Left kidney (tissue), 8 donors: ENCODE measurements at places on chromosomes 3 and 15. TPM values are rescaled to one million over a fixed set of nuclear protein-coding genes. Genes with fewer than 3 reads are reported as not detected.

DNA sequence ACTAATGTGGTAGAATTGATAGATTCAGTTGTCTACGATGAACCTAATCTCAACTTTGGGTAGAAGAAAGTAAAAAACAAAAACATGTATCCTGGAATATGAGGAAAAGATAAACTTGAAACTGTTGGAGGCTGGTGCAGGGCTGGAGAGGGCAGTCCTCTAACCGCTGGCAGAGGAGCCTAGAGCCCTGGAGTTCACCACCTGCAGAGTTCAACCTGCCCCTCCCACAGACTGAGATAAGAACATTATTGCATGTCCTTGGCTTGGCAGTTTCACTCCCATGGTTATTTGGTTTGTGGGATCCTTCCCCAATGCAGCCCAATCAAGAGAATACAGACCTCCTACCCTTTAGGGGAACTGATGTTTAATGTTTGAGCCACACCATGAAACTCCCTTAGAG, 53.2 kb upstream of the GATM start:
- DNase-seq = no peak

LRTM1 gene
- not detected for polyA plus RNA-seq

DNA sequence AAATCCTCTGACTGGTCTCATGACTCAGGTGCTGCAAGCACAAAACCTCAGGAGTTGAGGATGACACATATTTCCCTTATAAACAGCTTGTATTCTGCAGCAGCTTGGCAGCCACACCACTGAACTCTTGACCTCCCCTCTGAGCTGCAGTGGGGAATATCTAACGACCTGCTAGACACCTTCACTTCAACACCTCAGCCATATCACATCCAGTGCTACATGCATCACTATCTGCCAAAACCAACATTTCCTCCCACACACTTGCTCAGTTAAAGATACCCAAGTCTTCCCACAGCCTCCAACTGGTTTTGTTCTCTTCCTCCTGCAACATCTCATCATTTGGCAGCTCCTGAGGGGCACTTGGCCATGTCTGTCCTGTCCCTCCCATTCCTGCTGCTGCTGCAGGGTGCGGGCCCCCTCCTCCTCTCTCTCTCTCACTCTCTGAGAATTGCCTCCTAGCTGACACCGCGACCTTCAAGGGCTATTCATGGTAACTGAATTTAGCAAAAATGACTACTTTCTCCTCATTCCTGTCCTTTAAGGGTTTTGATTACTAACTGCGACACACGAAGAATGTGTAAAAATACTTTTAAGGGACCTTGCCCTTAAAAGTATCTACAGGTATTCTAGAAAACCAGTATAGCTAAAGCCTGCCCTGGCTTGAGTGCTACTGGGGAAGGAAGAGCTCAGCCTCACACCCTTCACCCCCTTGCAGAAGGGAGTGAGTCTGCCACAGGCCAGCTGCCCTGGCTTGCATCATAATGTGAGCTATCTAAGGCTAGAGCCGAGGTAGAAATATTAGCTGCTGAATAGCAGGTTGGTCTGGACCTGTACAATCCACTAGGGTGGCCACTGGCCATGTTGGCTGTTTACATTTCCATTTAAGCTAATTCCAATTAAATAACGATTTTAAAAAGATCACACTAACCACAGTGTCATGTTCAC, 5.0 kb upstream of the CCR9 start:
- DNase-seq = no peak

LSMEM2 gene
- 0.58 TPM for polyA plus RNA-seq

GRCh38 chr15:56205061-56205876, 38.4 kb downstream of the RFX7 start:
- DNase-seq = no peak

DNA sequence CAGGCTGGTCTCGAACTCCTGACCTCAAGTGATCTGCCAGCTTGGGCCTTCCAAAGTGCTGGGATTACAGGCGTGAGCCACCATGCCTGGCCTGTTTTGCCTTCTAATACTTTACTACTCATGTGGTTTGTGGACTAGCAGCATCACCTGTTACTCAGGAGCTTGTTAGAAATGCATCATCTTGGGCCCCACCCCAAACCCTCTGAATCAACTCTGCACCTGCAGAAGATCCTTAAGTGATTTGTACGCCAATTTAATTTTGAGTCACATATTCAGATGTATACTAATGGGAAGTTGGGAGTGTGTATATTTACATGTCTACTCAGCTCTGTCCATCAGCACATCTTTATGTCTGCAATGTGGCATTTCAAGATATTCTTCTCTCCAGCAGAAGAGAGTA, 6.1 kb downstream of the TBC1D21 start:
- no peak for DNase-seq

MESP2 gene
- polyA plus RNA-seq = 0.45 TPM

DNA sequence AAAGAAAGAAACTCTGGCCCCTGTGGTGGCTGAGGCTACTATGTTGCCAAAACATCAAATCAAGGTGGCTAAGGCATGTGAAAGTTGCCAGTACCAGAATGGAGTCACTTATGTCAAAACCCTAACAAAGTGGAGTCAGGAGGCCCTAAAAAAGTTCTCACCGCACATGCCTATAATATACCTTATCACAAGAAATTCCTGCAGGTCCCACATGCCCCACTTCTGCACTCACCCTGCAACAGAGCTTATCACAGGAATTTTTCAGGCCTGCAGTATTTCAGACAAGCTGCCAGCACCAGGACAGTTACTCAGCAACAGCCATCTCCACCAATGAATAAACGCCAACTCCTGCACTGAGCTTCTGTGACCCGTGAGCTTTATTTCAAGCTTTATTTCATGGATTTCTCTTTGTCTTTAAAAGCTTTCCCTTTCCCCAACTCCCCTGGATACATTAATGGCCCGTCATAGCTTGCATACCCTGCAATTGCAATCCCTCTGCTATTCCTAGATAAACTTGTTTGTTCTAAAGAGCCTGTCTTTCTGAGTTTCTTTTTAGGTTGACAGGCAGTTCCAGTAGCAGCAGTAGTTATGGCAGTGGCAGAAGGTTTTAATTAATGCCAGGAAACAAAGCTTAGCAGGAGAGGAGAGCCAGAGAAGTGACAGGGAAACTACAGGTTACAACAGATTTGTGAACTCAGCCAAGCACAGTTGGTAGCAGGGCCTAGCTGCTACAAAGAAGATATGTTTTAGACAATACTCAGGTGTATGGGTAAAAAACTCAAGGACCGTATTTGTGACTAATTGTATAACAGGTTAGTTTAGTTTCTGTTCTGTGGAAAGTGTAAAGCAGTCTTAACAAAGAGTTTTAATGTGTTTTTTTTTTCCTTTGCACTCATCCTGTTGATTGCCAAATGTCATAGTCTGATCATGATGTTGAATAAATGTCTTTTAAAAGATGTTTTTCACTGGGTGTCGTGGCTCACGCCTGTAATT, 15.9 kb upstream of the TMEM42 start:
- no peak for DNase-seq

- no peak for DNase-seq
Observed at GRCh38 chr3:197165890-197166289, 132.5 kb downstream of the DLG1 start.

ACOX2 gene
- 38.6 TPM for polyA plus RNA-seq

DNA sequence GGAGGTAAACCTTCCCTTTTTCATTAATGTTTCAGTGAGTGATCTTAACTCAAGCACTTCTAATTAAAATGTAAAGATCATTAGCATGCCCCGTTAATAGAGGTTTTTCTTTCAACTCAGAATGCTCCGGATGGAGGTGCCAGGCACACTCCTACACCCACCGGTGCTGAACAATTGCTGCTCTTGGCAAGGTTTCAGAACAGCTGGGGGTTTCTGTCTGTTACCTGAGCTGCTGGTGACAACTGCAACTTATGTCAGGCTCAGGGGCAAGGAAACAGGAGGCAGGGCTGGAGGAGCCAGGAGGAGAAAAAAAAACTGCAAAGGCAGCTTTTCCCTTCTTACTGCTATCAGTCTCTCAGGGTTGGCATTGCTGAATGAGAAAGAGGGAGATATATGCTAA, 250.1 kb downstream of the DIPK2A start:
- peak; percentile 60 for DNase-seq

DNA sequence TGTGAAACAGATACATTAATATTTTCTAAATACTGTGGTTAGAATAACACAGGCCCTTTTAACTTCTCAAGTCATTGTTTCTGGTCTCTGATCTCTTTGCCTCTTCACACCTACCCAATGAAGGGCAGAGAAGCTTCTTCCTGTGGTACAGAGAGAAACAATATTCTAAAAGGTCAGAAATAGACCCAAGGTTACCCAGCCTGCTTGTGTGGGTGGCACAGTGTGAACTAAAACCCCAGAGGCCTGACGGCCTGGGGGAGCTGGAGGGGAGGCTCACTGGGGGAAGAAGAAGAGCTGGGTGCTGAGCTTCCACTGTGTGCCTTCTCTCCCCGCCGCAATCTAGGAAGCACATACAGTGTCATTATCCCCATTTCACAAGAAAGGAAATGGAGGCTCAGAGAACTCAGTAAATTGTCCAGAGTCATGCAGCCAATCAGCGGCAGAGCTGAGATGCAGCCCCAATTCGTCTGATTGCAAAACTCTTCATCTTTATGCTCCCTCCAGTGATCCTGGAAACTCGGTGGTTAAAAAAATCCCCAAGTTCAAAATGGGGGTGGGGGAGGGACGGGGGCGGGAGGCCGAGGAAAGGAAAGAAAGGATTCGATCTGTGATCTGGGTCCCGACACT, 64.1 kb upstream of the HEG1 start:
- no peak for DNase-seq

GOLGA8R gene
- polyA plus RNA-seq = 10.9 TPM

CD96 gene
- 2.0 TPM for polyA plus RNA-seq

NEK10 gene
- 2.3 TPM for polyA plus RNA-seq

TRIM42 gene
- polyA plus RNA-seq = not detected

GRCh38 chr3:147318900-147319299, 87.4 kb downstream of the ZIC4 start:
- no peak for DNase-seq

DENND6A gene
- polyA plus RNA-seq = 41.0 TPM

MYO5C gene
- 32.7 TPM for polyA plus RNA-seq

DNA sequence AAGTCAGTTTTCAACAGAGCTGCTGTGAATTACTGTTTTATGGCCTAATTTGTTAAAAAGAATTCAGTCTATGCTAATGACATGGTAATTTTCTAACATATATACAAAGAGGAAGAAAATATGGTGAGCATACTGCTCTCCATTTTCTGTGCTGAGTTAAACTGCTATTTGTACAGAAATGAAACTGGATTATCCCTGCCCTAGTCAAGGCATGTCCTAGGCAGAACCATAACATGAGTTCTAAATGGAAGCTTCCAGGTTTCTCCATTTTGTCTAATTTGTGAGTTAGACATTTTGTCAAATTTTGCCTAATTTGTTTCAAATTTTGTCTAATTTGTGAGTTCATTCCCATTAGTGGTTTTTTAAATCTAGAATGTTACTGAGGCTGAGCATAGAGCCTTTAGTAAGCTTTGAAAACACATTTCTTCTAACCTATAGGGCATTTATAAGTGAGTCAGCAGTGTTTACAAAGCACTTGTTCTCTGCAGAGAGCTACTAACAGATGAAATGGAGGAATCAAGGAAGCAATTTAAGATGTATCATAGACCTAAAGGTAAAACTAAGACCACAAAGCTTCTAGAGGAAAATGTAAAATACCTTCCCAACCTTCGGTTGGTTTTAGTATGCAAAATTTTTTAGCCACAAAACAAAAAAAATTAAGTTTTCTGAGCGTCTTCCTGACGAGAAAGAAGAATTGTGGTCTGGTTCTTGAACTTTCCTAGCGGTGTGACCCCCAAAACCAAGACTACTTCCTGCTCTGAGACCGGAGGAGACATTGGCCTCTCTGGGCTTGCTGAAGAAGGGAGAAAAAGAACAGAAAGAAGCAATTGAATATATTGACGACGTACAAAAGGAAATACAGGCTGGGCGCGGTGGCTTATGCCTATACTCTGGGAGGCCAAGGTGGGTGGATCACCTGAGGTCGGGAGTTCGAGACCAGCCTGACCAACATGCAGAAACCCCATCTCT, 9.8 kb downstream of the P2RY14 start:
- DNase-seq = no peak

- DNase-seq = no peak
Observed at GRCh38 chr15:39400821-39401550, 179.9 kb upstream of the THBS1 start.

AADACL2 gene
- not detected for polyA plus RNA-seq
